Ovary (tissue), 10 donors: ENCODE measurements at places on chromosomes 1 and 21.

- DNase-seq, result no peak
These were observed 2.7 kb downstream of the SLX9 start for GRCh38 chr21:44942566-44942965.

- peak; percentile 88 for DNase-seq
These were observed 850 bp downstream of the SESN2 start for GRCh38 chr1:28259934-28260802.

- no peak for DNase-seq
These were observed 17.5 kb downstream of the RASSF5 start for GRCh38 chr1:206524739-206525364.

DNA sequence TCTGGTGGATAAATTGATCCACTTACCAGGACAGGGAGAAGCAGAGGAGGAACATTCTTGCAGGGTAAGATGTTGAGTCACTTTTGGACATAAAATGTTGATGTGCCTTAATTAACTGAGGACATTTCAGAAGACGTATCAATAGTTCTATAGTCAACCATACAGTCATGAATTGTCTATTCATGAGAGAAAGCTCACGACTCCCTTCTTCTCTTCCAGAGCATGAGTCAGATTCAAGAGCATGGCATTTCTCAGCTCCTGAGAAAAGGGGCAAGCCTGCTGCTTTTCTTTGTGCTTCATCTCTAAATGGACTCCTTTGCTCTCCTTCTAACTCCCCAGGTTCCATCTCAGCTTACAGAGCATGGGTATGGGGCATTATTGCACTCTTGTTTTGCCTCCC lies 55.7 kb downstream of the ADGRL4 start:
- DNase-seq, result no peak

DNA sequence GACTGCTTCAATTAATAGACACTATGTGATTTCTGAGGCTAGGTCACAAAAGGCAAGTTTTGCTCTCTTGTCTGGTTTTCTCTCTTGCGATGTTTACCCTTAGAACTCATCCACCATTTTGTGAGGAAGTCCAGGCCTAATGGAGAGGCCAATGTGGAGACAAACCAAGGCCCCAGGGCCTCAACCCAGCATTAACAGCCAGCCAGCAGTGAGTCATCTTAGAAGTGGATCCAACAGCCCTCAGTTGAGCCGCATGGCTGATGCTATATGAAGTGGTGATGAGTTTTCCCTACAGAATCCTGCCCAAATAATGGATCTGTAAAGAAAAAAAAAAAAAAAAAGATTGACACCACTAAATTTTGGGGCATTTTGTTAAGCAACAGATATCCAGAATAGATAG lies 95.1 kb downstream of the DNTTIP2 start:
- no peak for DNase-seq

GRCh38 chr1:44613941-44614340 lies 60.3 kb downstream of the TMEM53 start:
- no peak for DNase-seq

- no peak for DNase-seq
These were observed 36.5 kb upstream of the RC3H1 start for GRCh38 chr1:174058624-174059023.

DNA sequence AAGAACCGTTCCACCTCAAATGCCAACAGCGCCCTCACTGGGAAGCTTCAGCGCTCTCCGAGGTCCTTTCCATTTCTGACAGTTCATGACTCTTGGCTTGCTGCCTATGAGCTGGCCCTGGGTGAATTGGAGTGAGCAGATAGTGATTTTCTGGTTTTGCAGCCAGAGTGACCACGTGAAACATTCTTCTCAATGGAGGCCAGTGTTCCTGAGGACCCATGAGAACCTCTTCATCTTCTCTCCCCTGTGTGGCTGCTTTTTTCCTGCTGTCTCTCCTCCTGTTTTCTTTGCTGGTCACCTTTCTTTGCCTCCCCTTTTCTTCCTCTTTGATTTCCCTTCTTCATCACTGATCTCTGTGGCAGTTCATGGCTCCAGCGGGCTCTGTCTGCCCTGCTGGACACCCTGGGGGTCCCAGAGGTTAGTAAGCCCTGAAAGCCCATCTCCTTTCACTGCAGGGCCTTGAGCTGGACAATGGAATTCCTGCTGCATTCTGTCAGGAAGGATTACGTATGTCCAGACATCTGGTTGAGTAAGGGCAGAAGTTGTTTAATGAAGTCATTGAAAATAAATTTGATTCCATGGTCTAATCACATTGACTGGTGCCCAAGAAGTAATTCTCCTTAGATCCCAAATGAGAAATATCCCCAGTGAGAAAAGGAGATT lies 29.9 kb downstream of the VASH2 start:
- DNase-seq, result no peak

GRCh38 chr1:14682941-14683621 lies 84.6 kb downstream of the KAZN start:
- no peak for DNase-seq

DNA sequence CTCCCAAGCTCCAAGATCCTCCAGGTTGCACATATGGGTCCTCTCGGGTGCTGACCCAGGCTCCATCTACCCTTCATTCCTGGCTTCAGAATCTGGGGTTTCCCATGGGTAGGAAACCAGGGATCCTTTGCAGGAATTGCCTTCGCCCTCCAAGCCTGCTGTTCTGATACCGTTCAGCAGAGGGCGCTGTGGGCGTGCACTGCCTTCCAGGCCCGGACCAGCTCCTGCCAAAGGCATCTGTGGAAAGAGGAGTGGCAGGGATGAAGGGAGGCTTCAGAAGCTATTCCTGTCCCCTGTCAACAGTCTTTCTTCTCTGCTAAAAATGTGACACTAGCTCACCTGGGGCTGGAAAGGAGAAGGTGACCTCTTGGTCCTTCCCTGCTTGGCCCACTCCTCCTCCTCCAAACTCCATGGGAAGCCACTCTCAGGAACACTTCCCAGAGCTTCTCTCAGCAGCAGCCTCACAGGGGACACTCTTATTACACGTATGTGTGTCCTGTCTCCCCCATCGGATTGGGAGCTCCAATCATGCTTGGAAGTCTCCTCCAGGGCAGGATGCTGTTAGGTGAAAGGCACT lies 71.2 kb downstream of the VWA5B1 start:
- DNase-seq, result peak; percentile 43

GRCh38 chr1:163174524-163175437 lies 27.9 kb downstream of the RGS5 start:
- DNase-seq, result peak; percentile 56

- DNase-seq, result no peak
These were observed 103.0 kb downstream of the GREM2 start for GRCh38 chr1:240508950-240509349.

- no peak for DNase-seq
These were observed 123.6 kb downstream of the DTL start for GRCh38 chr1:212158912-212159796.

DNA sequence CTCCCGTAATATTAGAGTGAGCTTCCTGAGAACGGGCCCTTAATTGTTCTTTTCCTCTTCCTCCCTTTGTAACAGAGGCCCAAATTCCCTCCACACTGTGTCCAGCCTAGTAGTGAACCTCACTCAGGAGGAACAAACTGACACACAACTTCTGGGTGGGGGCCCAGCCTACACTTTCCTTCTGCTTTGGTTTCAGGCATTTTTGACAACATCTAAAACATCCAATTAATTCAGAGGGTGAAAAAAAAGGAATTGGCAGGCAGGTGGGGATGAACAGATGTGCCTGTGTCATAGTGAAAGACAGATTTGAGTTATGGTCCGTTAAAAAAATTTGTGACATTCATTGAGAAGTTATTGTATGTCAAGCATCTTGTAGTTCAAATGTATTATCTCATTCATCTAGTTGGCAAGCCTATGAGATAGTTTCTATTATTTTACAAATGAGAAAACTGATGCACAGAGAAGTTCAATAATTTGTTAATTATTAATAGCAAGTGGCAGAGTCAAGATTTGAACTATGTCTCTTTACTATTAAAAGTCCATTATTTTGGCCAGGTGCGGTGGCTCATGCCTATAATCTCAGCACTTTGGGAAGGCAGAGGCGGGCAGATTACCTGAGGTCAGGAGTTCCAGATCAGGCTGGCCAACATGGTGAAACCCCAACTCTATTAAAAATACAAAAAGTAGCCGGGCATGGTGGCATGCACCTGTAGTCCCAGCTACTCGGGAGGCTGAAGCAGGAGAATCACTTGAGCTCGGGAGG lies 41.6 kb upstream of the LRIG2 start:
- no peak for DNase-seq
